SJSA1 (cell line): ENCODE measurements at places on chromosomes 16 and 17. TPM values are rescaled to one million over a fixed set of nuclear protein-coding genes. Genes with fewer than 3 reads are reported as not detected.

ABCC3 gene
- total RNA-seq, result 7.6 and 9.6 TPM in 2 replicates

LGALS9C gene
- total RNA-seq, result not detected in 2 replicates

SDR42E2 gene
- total RNA-seq, result not detected in 2 replicates

DGKE gene
- 2.0 and 2.4 TPM in 2 replicates for total RNA-seq

CYB5D1 gene
- 2.6 and 2.8 TPM in 2 replicates for total RNA-seq

KLHL10 gene
- total RNA-seq, result not detected in 2 replicates

RAB26 gene
- 0.16 TPM in 1 of 2 replicates, not detected in the other for total RNA-seq

ADGRG1 gene
- 0.47 TPM in 1 of 2 replicates, not detected in the other for total RNA-seq

ASPHD1 gene
- 3.7 and 8.8 TPM in 2 replicates for total RNA-seq

WNT3 gene
- 1.8 and 4.0 TPM in 2 replicates for total RNA-seq

- H3K27me3 ChIP-seq, result peaks cover 12% of the 10 kb centered on the region
- no peak for DNase-seq
- no peak overlapping the region for H3K4me3 ChIP-seq
- H3K36me3 ChIP-seq, result no peaks in the 10 kb centered on the region
Measured at GRCh38 chr17:34442387-34443111, 79.5 kb upstream of the CCL1 start.

DNA sequence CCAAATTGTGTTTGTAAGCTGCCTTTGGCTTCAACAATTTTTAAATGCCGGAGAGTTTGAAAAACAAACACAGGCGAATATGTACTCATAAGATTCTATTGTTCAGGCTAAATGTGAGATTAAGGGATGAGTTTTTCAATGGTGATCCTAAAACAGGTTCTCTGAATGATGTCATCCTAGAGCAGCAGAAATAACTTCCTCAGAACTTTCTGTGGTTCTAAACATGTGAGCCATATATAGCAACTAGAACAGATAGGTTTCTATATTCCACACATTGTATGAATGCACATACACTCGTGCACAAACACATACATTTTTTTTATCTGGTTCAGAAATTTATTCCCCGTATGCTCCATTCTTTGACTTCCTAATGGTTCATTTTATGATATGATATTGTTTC lies 1352.2 kb downstream of the CDH8 start:
- H3K4me1 ChIP-seq, result no peaks in the 10 kb centered on the region
- H3K4me3 ChIP-seq, result no peak overlapping the region
- H3K36me3 ChIP-seq, result no peaks in the 10 kb centered on the region
- no peaks in the 10 kb centered on the region for H3K27me3 ChIP-seq

GRCh38 chr17:49000943-49001342 lies 3.8 kb downstream of the IGF2BP1 start:
- H3K4me3 ChIP-seq, result no peak overlapping the region
- peaks cover 43% of the 10 kb centered on the region for H3K27me3 ChIP-seq
- peaks cover 38% of the 10 kb centered on the region for H3K4me1 ChIP-seq
- peak overlapping the region; percentile 31 for H3K27ac ChIP-seq
- DNase-seq, result peak; percentile 76
- peaks cover 17% of the 10 kb centered on the region; the same call in 1 of the 2 replicates for H3K36me3 ChIP-seq

DNA sequence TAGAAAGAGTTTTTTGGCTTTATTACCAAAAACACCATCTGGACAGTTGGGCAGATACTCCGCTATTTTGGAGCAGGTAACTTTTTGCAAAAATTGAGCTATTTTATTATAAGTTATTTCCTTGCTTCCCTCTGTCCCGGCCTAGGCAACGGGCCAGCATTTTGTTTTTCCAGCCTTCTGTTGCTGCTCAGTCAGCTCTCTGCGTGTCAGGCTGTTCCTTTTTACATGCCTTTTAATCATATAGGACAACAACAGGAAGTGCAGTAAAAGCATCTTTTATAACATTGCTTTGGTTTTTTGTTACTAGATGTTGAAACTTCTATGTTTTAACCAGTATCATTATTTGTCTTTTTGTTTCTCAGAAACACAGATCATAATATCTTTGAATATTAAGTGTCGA lies 30.4 kb downstream of the PPM1D start:
- no peaks in the 10 kb centered on the region for H3K4me1 ChIP-seq
- no peak overlapping the region for H3K4me3 ChIP-seq
- no peak overlapping the region for H3K27ac ChIP-seq

- H3K4me1 ChIP-seq, result peaks cover 37% of the 10 kb centered on the region
- no peaks in the 10 kb centered on the region for H3K27me3 ChIP-seq
- H3K36me3 ChIP-seq, result no peaks in the 10 kb centered on the region
- DNase-seq, result peak; percentile 87
- H3K4me3 ChIP-seq, result no peak overlapping the region
- peak overlapping the region; percentile 88 for H3K27ac ChIP-seq
Measured at GRCh38 chr17:78343187-78343542, 16.7 kb downstream of the SOCS3 start.

DNA sequence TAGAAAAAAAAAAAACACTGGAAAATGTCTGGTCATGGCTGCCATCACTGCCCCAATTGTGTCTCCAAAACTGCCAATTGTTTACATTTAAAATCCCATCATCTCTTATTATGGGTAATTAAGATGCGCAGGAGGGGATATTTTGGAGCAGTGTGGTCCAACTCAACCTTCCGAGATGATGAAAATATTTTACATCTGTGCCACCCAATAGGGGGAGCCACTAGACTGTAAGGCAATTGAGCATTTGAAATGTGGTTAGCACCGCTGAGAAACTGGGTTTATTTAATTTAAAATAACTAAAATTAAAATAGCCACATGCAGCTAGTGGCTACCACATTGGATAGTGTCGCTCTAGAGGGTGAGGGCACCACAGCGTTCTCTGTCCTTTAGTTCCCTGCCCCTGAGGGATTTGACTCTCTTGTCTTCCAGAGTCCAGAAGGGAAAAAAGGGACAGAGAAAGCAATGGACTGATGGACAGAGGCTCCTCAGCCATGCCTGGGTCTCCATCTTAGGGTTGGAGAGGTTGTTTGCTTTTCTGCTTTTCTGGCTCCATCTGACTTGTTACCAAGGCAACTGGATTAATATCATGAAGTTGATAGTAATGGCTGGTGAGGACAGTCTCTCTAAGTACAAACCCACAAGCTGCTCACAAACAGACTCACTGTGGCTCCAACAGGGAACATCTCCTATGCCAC lies 3.5 kb downstream of the MPO start:
- H3K4me3 ChIP-seq, result no peak overlapping the region
- peaks cover 46% of the 10 kb centered on the region for H3K27me3 ChIP-seq
- H3K36me3 ChIP-seq, result no peaks in the 10 kb centered on the region
- no peak overlapping the region for H3K27ac ChIP-seq
- DNase-seq, result no peak

DNA sequence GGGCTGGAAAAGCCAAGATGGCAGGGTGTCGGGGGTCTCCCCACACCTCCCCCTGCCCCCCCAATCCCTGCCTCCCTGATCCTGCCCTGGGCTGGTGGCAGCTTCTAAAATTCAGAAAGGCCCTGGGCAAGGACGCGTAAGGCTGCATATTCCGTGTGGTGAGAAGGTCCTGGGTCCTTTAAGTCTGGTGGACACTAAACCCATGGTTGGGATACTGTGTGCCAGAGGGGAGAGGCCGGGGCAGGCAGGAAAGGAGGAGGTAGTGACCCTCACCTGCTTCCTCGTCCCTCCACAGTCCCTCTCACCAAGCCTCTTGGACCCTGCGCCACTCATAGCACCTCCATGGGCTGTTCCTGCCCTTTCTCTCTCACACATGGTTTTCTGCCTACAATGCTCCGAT lies 28.8 kb downstream of the PRKAR1A start:
- H3K27ac ChIP-seq, result no peak overlapping the region
- no peak for DNase-seq
- no peaks in the 10 kb centered on the region for H3K4me1 ChIP-seq
- H3K27me3 ChIP-seq, result no peaks in the 10 kb centered on the region

DNA sequence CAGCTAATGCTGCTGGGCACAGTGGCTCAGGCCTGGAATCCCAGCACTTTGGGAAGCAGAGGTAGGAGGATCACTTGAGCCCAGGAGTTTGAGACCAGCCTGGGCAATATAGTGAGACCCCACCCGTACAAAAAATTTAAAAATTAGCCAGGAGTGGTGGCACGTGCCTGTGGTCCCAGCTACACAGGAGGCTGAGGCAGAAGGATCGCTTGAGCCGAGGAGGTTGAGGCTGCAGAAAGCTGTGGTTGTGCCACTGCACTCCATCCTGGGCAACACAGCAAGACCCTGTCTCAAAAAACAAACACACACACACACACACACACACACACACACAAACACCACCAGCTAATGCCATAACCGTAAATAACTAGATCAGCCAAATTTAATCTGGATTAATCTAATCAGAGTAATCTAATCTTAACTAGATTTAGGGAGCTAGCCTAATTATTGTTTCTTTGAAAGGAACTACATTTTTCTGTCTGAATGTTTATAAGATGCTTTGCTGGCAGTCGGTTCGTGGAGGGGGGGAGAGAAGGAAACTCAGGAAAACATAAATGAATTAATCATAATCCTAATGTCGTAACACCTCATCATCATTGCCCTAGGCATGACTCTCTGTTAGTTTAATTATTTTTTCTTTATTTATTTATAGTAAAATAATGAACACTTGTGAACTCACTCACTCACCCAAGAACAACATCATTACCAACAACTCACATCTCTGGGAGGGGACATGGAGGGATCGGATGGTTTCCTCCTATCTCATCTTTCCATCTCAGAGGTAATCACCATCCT lies 12.5 kb upstream of the RBBP6 start:
- H3K4me3 ChIP-seq, result no peak overlapping the region
- H3K4me1 ChIP-seq, result peaks cover 20% of the 10 kb centered on the region
- no peak for DNase-seq

GRCh38 chr16:86257546-86257945 lies 252.8 kb upstream of the FOXF1 start:
- H3K4me3 ChIP-seq, result no peak overlapping the region
- H3K27ac ChIP-seq, result peak overlapping the region; percentile 98
- peak; percentile 99 for DNase-seq
- H3K36me3 ChIP-seq, result no peaks in the 10 kb centered on the region

- no peak overlapping the region for H3K4me3 ChIP-seq
- H3K27ac ChIP-seq, result no peak overlapping the region
- peaks cover 63% of the 10 kb centered on the region for H3K36me3 ChIP-seq
- no peaks in the 10 kb centered on the region for H3K4me1 ChIP-seq
- DNase-seq, result no peak
Measured at GRCh38 chr17:81251094-81251708, 12.1 kb downstream of the NDUFAF8 start.

DNA sequence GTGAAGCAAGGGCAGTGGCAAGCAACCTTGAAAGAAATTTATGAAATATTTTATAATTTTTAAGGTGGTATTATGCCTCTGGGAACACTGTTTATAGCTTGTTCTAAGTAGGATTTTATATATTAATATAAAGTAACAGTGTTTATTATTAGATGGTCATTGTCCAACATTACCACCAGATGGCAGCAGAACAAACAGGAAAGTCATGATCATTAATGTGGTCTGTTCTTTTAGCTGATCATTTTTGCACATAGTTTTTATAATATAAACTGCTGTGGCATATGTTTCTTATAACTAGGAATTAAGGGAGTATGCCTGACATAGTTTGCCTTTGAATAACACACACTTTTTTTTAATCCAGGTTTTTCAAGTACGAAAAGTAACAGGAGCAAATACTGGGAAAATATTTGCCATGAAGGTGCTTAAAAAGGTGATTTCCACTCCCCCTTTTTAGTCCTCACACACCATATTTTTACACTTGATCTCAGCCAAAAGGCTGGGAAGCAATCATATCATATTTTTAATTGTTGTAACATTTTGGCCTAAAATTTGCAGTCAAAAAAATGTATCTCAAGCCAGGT lies 21.4 kb downstream of the RPS6KB1 start:
- H3K27me3 ChIP-seq, result no peaks in the 10 kb centered on the region
- peaks cover 64% of the 10 kb centered on the region for H3K36me3 ChIP-seq
- DNase-seq, result no peak
- no peak overlapping the region for H3K27ac ChIP-seq
- no peaks in the 10 kb centered on the region for H3K4me1 ChIP-seq

- no peak overlapping the region for H3K4me3 ChIP-seq
- no peaks in the 10 kb centered on the region for H3K4me1 ChIP-seq
Measured at GRCh38 chr16:23847251-23847650, 11.5 kb downstream of the PRKCB start.
